ENCODE measurements at places on chromosomes 2 and 18. TPM values are rescaled to one million over a fixed set of nuclear protein-coding genes. Genes with fewer than 3 reads are reported as not detected.

RAB6D gene
- not detected for total RNA-seq

ANKRD29 gene
- 0.89 TPM for total RNA-seq

ITPRID2 gene
- total RNA-seq, result 62.9 TPM

ITGA4 gene
- total RNA-seq, result 31.1 TPM

SULT1C2 gene
- under 0.01 TPM for total RNA-seq

IL37 gene
- total RNA-seq, result not detected

PLEKHB2 gene
- total RNA-seq, result 54.5 TPM

SPDYA gene
- 0.17 TPM for total RNA-seq

ALKAL2 gene
- total RNA-seq, result not detected

ELP2 gene
- 38.7 TPM for total RNA-seq

TUBB8B gene
- not detected for total RNA-seq

ABCB11 gene
- total RNA-seq, result not detected

GPN1 gene
- total RNA-seq, result 44.9 TPM

VIL1 gene
- total RNA-seq, result not detected

EPHA4 gene
- 8.9 TPM for total RNA-seq

SPR gene
- total RNA-seq, result 12.8 TPM

UGT1A8 gene
- not detected for total RNA-seq

NMUR1 gene
- not detected for total RNA-seq

FN1 gene
- 4,893 TPM for total RNA-seq

HJURP gene
- 39.4 TPM for total RNA-seq

TCF23 gene
- not detected for total RNA-seq

RGPD3 gene
- under 0.01 TPM for total RNA-seq

TEKT4 gene
- total RNA-seq, result not detected

CCDC138 gene
- 3.9 TPM for total RNA-seq

SLC16A14 gene
- 1.0 TPM for total RNA-seq

CYP26B1 gene
- total RNA-seq, result not detected

ACTG2 gene
- total RNA-seq, result 16.5 TPM

MMADHC gene
- 94.0 TPM for total RNA-seq

PSD4 gene
- 8.4 TPM for total RNA-seq

UGT1A4 gene
- not detected for total RNA-seq

TRAPPC12 gene
- total RNA-seq, result 65.0 TPM

LOXHD1 gene
- not detected for total RNA-seq

SLC23A3 gene
- total RNA-seq, result 0.50 TPM

TMEM198 gene
- 1.2 TPM for total RNA-seq

AOX1 gene
- 36.7 TPM for total RNA-seq

RUFY4 gene
- not detected for total RNA-seq

CLEC4F gene
- not detected for total RNA-seq

CYP27C1 gene
- not detected for total RNA-seq

ITGB1BP1 gene
- total RNA-seq, result 77.4 TPM

L3MBTL4 gene
- under 0.01 TPM for total RNA-seq

KATNAL2 gene
- total RNA-seq, result 1.7 TPM

MAB21L4 gene
- total RNA-seq, result not detected

CENPA gene
- 23.4 TPM for total RNA-seq

ETAA1 gene
- 18.5 TPM for total RNA-seq

SIX2 gene
- under 0.01 TPM for total RNA-seq

VWC2L gene
- total RNA-seq, result not detected

KIAA2012 gene
- not detected for total RNA-seq

TGFA gene
- not detected for total RNA-seq

ALPP gene
- not detected for total RNA-seq

Data from bronchus fibroblast of lung (primary cell).